SJSA1 (cell line): ENCODE measurements at places on chromosomes 7 and 10.

- peak; percentile 14 for DNase-seq
Measured at GRCh38 chr7:24965831-24966708, 13.9 kb downstream of the OSBPL3 start.

DNA sequence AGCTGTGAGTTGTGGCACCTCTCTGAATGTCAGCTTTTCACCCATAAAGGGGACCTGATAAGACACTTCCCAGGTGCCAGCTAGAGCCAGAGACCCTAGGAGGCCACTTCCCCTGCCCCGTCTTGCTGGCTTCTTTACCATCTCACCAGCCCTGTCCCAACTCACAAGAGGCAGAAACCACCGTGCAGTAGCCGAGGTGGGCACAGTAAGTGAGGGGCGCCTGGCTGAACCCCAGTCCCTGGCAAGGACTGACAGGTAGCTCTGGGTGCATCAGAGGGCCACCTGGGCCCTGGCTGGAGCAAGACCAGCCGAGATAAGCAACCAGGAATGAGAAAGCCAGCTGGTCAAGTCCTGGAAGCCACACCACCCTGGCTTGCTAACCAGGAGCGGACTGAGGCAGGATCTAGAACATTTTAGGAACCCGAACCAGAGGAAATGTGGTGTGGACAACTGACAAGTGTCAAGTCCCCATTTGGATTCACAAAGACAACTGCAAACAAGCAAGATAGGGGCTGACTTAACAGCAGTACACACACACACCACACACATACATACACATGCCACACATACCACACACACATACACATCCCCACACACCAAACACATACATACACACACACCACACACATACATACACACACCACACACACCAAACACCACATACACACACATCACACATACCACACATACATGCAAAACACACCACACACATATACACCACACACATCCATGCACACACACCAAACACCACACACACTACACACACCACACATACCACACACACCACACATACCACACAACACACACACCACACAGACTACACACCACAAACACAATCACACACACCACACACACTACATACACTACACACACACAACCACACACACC, 20.8 kb downstream of the OGDHL start:
- peak; percentile 13 for DNase-seq

GRCh38 chr10:74794531-74794930, 31.9 kb upstream of the KAT6B start:
- DNase-seq, result no peak

DNA sequence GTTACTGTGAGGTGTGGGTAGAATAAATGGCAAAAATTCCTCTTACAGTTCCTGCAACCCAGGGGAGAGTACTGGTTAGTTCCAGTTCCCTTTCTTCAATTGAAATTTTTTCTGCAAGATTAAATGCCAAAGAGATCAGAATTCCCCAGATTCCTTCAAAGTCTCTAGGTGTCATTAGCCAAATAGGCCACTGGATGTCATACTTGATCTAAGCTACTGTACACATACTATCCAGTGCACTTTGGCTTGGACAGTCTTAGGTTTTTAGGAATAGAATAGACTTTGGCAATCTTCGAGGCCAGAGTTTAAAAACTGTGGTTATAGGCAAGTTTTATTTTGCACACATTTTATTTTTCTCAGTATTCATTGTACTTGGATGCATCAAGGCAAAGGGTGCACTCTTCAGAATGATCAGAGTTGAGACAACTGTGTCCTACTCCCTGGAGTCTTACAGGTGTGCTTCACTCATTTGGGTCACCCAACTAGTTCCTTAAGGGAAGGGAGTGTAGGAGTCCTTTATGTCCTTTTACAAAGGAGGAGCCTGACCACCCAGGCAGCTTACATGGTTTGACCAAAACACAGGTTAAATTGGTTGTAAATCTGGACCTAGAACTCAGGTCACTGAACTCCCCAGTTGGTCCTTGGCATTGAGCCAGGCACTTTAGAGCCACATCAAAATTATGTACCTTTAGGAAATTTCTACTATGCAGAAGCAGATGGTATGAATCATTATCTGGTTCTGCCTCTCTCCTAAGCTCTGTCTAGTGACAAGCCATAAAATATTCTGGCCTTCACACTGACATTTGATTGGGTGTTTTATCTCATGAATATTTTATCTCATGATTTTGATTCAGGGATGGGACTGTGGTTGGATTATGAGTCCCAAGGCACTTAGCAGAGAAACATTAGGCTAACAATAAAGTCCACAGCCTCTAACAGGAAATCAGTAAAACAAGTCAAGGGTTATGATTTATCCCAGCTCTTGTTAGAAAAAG, 49.5 kb downstream of the ASAH2B start:
- DNase-seq, result no peak

- DNase-seq, result no peak
Measured at GRCh38 chr7:143355450-143356385, 6.8 kb downstream of the FAM131B start.
